ENCODE measurements at places on chromosomes 6 and 20.

GRCh38 chr20:39155971-39156370 lies 193.8 kb downstream of the DHX35 start:
- no peak for DNase-seq

DNA sequence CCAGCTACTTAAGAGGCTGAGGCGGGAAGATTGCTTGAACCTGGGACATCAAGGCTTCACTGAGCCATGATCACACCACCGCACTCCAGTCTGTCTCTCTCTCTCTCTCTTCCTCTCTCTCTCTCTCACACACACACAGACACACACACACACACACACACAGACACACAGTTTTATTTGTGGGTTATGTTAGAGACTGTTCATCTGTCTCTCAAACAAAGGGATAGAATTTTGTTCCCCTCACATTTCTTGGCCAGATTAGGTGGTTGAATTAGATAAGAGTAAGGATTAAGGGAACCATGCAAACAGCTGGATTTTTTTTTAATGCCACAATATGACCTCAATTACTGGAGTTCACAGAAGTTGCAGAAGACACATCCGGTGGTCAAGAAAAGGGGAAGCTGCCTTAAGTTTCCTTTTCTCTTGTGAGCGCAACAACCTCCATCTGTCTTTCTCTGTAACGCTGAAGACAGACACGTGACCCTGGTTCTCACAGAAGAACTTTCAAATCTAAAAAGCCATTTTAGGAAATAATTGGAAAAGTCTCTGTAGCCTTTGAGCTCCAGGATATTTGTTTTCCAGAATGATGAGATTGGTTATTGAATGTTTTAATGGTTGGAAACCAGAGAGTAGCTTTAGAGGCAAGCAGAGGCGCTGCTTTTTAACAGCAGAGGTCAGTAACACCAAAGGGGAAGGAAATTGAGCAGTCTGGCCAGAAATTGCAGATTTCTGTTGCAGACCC lies 32.9 kb upstream of the LGSN start:
- peak; percentile 6 for DNase-seq

DNA sequence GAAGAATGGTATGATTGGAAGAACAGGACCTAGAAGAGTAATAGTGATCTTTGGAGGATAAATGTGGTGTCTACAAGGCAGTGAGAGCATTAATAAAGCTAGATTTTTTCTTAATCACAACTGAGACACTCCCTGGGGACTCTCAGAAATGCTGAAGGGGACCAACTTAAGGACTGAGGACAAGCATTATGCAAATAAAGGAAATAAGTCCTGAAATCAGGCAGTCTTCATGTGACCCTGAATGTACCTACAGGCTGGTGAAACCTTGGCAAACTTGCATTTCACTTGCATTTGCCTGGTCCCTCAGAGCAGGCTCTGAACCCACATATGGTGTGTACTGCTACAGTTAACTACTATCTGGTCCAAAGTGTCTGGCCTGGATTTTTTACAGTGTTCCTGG lies 19.3 kb upstream of the TTK start:
- DNase-seq = no peak

DNA sequence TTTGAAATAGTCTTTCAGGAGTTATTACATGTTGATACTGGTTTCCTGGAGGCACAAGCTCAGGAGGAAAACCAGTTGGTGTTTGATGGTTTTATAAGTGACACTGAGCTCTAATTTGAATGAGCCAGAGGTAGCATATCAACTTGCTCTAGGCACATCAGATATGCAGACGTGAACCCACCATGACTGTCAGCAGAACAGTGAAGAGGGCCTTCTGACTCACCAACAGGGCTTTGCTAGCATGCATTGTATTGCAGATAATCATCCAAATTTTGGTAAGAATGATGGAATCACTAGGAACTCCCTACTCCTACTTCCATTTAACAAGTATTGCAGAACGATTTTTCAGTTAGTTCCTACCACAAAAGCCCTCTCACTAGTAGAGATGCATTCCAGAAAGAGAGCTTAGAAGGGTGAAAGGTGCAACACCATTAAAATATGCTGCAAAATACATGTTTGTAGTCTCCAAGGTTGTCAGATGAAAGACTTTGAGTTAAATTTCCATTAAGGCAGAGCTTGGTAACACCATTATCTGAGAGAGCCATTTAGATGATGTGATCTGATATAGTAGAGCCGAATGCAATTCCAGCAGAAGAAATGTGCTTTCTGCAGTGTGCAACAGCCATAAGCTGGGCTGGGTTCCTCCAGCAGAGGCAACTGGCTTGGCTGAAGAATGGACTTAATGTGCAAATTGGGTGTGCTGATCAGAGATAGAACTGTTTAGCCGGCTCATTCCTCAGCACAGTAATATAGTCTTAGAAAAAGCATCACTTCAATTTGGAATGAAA lies 968.7 kb upstream of the ADGRB3 start:
- no peak for DNase-seq

GRCh38 chr6:53322188-53323029 lies 26.3 kb downstream of the ELOVL5 start:
- no peak for DNase-seq

GRCh38 chr6:34242252-34243130 lies 5.8 kb downstream of the HMGA1 start:
- no peak for DNase-seq

GRCh38 chr6:56699066-56699654 lies 56.5 kb upstream of the DST start:
- DNase-seq = no peak

DNA sequence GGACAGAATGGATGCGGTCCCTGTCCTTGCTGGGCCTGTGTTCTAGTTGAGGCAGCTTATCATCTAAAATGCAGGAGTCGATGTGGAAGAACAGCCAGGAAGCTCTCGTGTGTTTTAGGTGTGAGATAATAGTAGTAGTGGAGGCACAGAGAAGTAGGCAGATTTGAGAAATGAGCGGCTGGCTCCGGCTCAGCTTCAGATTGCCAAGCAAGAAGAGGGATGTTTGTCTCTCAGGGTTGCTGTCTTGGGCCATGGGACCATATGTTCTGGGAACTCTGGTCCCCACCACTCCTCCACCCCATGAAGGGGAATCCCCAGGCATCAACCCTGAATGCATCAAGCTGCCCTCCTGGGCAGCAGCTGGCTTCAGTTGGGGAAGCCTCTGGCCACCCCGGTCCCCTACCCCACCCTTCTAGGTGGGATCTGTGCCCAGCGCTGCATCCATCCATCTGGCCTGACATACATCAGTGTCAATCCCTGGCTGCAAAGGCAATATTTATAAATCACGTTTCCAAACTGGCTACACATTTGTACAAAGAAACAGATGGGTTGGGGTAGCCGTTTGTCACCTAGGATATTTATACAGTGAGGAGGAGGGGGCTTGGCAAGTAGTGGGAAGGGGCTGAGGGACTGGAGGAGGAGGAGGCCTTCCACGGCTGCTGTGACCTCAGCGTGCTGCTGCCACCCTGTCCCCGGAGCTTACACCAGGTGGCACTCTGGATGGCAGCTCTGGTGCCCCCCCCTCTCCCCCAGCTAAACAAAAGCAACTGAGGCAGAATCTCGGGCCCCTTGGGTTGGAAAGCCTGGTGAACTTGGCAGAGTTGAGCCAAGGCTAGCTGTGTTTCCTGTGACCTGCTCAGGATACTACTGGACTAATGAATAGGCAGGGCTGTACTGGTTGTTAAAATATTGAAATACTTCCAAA lies 64.4 kb downstream of the CD40 start:
- no peak for DNase-seq

DNA sequence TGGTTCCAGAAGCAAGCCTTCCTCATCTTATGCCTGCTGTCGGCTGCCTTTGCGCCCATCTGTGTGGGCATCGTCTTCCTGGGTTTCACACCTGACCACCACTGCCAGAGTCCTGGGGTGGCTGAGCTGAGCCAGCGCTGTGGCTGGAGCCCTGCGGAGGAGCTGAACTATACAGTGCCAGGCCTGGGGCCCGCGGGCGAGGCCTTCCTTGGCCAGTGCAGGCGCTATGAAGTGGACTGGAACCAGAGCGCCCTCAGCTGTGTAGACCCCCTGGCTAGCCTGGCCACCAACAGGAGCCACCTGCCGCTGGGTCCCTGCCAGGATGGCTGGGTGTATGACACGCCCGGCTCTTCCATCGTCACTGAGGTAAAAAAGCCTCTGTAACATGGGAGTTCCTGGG lies 366 bp downstream of the SLC22A1 start:
- DNase-seq = no peak

DNA sequence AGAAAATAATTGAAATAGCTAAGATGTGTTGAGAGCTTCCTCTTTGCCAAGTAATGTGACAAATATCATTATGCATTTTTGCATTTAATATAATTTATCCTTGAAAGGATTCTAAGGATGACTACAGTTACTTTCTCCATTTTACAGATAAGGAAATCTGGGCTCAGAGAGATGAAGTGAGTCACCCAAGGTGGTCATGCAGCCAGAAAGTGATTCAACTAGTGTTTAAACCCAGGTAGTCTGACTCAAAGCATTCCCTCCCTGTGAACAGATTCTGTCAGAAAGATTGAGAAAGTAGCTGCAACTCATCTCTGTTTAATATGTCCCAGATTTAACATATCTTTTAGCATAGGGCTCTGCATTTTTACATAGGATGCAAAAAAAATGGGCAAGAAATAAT lies 28.1 kb downstream of the NRSN1 start:
- no peak for DNase-seq

GRCh38 chr20:48965189-48965910 lies 43.8 kb downstream of the ARFGEF2 start:
- DNase-seq = peak; percentile 27

DNA sequence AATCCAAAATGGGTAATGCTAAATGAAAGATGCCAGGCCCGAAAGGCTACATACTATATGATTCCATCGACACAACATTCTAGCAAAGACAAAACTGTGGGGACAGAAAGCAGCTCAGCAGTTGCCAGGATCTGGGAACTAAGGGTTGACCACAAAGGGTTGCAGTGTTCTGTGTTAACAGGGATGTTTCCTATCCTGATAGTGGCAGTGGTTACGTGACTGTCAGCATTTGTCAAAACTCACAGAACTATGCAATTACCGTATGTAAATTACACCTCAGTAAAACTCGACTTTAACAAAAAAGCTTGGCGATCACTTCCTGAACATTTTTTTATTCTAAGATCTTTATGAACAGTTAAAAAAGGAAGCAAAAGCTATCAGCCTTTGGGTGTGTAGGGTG lies 83.9 kb downstream of the BANF2 start:
- no peak for DNase-seq

GRCh38 chr6:91575032-91575431 lies 988.2 kb upstream of the MAP3K7 start:
- DNase-seq = no peak

- no peak for DNase-seq
These were observed 56.7 kb downstream of the APCDD1L start for GRCh38 chr20:58458342-58459057.

DNA sequence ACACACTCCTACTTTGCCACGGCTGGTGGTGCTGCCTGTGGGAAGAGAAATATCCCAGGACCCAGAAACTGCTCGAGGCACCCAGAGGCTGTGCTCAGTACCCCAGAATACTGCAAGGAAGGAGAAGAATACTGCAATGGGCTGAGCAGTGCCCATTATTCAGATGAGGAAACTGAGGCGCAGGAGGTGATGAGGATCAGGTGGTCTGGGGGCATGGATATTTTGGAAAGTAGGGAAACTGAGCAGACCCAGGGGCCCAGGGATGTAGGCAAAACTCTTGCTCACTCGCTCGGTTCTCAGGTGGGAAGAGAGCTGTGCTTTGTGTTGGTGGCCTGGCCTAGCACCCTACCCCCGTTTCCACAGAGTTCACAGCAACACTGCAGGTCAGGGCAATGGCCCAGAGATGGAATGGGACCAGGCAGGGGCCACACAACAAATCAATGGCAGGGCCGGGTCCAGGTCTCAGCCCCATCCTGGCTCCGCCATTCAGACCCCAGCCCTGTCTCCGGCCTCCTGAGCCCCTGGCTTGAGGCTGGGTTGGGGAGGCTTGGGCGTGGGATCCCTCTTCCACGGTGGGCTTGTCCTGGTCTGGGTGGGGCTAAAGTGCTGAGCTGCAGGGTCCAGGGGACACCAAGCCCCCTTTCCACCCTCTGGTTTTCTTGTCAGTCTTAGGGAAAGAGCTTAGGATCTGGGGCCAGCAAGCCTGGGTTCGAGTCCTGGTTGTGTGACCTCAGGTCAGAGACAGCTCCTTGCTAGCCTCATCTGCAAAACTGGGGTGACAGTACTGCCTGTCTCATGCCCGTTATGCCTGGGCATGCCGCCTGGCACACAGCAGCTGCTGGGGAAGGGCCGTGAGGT lies 33.9 kb downstream of the SUN5 start:
- DNase-seq = no peak

DNA sequence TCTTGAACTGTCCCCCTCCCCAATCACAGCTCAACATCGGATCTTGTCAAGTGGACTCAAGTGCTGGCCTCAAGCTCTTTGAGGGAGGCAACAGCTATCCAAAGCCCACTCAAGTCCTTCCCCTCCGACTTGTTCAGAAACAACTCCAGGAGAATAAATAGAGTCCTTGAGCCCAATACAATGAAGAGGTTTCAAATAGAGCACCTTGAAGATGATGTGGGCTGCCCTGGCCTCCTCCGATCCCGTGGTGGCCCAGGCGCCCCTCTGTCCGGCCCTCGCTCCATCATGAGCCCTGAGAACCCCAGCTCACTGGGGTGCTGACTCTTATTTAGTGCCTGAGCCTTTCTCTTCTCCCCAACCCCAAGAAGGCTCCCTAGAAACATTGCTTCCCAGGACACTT lies 164.3 kb upstream of the PMEPA1 start:
- no peak for DNase-seq

GRCh38 chr20:43959920-43960227 lies 45.2 kb downstream of the TOX2 start:
- DNase-seq = no peak

- no peak for DNase-seq
These were observed 25.8 kb upstream of the SLC9A8 start for GRCh38 chr20:49786668-49787370.

GRCh38 chr6:38773338-38773737 lies 58.2 kb downstream of the DNAH8 start:
- no peak for DNase-seq

GRCh38 chr20:32325706-32326503 lies 32.2 kb upstream of the ASXL1 start:
- DNase-seq = no peak

- no peak for DNase-seq
These were observed 58.3 kb downstream of the BMP6 start for GRCh38 chr6:7784248-7784647.

- no peak for DNase-seq
These were observed 37.4 kb upstream of the HCRTR2 start for GRCh38 chr6:55136916-55137315.

DNA sequence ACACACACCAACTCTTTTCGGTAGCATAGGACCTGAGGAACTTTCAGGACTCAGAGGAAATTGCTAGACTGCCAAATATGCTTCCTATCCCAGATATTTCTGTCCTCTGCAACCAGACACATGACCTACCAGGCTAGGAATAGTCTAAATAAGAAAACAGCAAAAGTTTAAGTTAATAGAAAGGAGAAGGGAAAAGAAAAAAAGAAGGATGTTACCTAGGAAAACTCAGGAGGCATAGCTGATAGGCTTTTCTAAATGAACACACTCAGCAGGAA lies 74.6 kb downstream of the MAP3K5 start:
- DNase-seq = no peak

Measured in GM04503 (cell line).